ENCODE measurements at places on chromosomes 16 and 17.

- DNase-seq, result no peak
Observed at GRCh38 chr16:83908798-83909197, 9.9 kb downstream of the MLYCD start.

GRCh38 chr16:77328274-77328673 lies 106.6 kb downstream of the ADAMTS18 start:
- no peak for DNase-seq

- DNase-seq, result no peak
Observed at GRCh38 chr16:56401482-56401881, 23.9 kb downstream of the AMFR start.

DNA sequence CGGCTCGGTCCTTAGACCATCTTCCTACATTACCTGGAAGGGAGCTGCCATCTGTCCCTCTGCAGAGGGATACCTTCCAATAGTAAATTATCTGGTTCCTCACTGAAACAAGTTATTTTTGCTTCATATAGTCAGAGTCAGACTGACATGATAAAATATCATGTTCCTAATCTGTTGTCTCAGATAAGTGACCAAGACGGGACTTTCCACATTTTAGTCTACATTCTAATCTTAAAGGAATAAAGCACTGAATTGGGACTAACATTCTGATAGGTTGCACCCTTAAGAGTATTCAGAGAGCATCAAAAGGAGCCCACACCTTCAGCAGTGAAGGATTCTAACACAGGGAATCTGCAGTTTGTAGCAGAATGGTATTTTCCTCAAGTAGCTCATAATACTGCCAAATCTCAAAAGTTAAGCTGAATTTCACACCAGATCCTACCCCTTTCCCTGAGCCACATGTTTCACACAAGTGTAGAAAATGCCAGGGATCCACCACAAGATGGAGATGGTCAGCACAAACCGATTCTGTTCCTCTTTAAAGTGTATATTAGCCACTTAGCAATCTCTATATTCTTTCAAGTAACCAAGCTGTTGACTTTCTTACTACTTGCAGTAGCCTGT lies 13.4 kb downstream of the GINS2 start:
- DNase-seq, result no peak
